Neural progenitor cell (in vitro differentiated cells): ENCODE measurements at places on chromosomes 7 and 10. TPM values are rescaled to one million over a fixed set of nuclear protein-coding genes. Genes with fewer than 3 reads are reported as not detected.

KIF11 gene
- total RNA-seq: 80.2 and 128 TPM in 2 replicates

DHTKD1 gene
- 53.9 and 62.0 TPM in 2 replicates for total RNA-seq

CLRN3 gene
- total RNA-seq: 0.12 TPM in 1 of 2 replicates, not detected in the other

KIN gene
- total RNA-seq: 9.1 and 23.6 TPM in 2 replicates

GSTO2 gene
- total RNA-seq: 4.9 and 7.6 TPM in 2 replicates

GRCh38 chr7:155861480-155861868, 49.2 kb upstream of the SHH start:
- no peak for DNase-seq

- no peak for DNase-seq
These were observed 49.4 kb downstream of the TEX36 start for GRCh38 chr10:125633517-125633999.

- DNase-seq: no peak
These were observed 622 bp upstream of the COL1A2 start for GRCh38 chr7:94394109-94394436.

DNA sequence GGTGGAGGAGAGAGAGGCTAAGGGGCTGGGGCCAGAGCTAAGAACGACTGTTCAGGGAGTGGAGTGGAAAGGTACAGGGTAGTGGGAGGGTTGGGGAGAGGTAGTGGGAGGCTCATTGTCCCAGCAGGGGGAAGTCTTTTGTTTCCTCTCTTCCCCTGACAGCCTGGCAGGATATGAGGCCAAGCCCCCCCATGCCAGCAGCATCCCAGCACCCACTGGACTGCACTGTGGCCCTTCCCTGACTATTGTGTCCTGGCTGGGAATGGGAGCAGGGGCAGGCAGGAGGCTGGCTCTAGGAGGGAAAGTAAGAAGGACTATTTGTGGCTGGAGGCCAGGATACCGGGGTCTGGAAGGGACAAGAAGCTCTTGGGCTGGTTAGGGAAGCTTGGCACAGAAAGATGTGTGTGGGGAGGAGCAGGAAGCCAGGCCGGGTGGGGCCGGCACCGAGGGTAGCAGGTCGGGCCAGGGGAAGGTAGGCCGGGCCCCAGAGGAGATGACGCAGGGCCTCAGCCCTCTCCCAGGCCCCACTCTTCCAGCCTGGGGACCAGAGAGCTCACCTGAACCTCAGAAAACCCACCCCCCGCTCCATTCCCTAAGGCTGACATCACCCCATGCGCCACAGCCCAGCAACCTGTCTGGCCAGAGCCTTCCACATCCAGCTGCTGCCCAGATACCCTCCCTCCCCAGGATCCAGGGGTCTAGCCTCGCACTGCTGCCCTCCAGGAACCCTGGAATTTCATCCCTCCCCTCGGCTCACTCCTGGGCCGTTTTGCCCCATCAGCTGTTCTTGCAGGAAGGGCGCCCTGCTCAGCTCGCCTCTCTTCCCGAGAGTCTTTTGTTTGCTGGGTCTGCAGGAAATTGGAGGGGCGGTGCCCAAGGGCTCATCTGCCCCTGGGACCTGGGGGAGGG, 8.8 kb upstream of the EPHB4 start:
- DNase-seq: peak; percentile 94

GRCh38 chr7:106187613-106188350, 75.7 kb upstream of the SYPL1 start:
- DNase-seq: no peak

- no peak for DNase-seq
These were observed 96.8 kb downstream of the TCERG1L start for GRCh38 chr10:131214521-131215244.

GRCh38 chr7:31071645-31072029, 19.5 kb downstream of the ADCYAP1R1 start:
- DNase-seq: no peak

- DNase-seq: peak; percentile 72
These were observed 5.9 kb upstream of the ITGA8 start for GRCh38 chr10:15725603-15726002.

GRCh38 chr7:156656598-156656997, 16.0 kb downstream of the RNF32 start:
- DNase-seq: peak; percentile 73

GRCh38 chr10:97230146-97230545, 44.4 kb upstream of the SLIT1 start:
- DNase-seq: no peak

DNA sequence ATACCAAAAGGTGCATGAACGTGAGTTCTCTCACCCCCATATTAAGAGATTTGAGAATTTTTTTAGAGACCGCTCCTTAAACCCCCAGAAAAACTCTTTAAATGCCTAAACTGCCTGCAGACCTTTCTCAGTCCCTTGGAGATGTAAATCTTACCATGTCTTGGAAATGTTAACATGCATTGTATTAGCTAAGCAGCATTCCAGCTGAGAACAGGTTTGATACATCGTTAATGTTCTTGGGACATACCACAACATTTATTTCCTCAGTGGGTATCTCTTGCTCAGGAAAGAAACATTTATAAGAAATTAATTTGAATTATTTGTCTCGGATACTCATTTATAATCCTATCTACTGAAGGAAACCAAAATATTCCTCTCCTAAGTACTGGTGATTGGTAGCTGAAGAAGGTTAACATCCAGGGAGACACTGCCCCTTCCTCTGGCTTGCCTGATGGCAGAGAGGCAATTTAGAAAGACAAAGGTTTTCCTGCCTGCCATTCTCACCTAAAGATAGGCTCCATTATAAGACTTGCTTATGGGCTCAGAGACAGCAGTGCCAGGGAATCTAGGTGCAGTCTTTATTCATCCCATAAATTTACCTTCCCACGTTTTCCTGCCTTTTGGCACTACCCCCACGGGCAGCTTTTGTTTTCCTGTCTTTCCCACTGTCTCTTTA, 141.2 kb downstream of the COBL start:
- no peak for DNase-seq

DNA sequence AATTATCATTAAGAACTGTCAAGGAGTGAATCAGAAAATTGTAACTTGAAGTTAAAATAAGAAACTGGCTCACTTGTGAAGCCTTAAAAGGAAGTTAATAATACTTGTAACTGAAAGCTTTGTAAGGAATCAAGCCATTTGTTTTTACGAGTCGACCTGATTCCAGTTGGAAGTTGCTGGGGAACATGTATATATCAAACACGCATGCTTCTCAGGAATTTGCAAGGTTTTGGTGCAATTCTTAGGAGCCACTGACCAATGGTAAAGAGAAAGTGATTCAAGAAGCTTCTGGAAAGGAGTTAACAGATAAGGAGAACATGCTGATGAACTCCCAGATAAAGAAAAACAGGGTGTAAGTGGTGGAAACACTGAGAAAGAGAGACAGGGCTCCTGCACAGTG, 56.4 kb downstream of the ETV1 start:
- DNase-seq: no peak

DNA sequence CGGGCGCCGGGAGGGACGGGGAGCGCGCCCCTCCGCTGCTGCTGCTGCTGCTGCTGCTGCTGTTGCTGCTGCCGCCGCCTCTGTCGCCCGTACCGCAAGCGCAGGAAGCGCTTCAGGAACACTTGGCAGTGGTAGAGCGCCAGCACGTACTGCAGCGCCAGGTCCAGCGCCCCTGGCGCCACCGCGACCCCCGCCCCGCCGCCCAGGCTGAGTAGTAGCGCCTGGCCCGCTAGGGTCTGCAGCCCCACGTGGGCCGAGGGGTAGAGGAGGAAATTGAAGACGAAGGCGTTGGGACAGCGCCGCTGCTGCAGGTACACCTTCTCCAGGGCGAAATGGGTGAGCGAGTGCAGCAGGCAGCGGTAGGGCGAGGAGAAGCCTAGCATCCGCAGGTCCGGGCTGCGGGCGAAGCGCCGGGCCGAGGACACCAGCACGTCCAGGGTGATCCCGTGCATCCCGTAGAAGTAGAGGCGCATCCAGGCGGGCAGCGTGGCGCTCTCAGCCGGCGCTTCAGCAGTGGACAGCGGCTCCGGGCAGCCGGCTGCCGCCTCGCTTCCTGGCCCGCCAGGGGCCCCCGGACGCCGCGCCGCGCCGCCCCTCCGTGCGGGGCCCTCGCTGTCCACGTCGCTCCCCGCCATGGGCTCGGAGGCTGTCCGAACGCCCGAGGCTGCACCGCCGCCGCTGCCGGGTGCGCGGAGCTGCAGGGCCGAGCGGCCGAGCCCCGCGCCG, at the start of gene TMEM229A:
TMEM229A (minus strand) TSS at position 699 of the 726 bp plus-strand sequence; CDS start at position 635, 64 bp downstream.
- DNase-seq: peak; percentile 87

GRCh38 chr7:87934699-87935383, 790 bp downstream of the ADAM22 start:
- peak; percentile 52 for DNase-seq

- no peak for DNase-seq
These were observed 95.8 kb upstream of the CREB5 start for GRCh38 chr7:28316489-28316888.
